ENCODE measurements at places on chromosomes 7 and 10.

DNA sequence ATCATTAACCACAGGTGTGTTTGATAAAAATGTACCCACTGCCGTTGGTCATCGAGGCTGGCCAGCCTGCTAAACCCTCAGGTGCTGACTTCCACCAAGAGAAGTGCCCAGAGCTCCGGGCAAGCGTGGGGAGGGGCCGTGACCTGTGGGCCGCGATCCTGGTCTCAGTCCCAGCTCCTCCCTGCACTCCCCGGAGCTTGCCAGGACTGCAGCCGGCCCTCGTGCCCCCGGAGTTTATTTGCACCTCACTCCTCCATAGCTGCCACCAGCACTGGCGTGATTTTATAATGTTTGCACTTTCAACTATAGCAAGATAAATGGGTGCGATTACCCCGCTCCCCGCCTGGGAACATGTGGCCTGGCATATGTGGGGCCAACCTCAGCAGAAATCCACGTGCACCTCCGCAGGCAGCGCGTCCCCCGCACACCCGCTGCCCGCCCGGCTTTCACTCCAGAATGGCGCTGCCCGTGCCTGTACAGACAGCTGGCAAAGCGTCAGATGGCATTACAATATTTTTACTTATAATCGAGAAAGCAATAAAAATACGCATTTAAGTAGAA lies 30.8 kb downstream of the UNCX start:
- no peak for DNase-seq

DNA sequence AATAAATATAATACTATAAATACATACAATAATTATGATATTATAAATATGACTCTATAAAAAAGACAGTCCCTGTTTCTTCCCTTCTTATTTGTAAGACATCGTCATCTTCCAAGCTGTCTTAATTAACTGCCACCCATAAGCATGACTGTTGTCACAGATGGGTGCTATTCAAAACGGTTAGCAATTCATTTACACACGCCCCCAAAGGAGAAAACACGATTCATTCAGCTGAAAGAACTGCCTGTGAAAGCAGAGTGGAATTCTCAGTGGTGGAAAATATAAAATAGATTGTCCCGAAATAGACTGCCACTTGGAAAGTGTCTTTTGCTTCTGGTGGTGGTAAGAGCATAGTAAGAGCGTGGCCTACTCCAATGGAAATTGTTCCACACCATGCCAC lies 48.9 kb upstream of the ELMO1 start:
- no peak for DNase-seq

GRCh38 chr7:77944183-77945182 lies 145.9 kb downstream of the PHTF2 start:
- no peak for DNase-seq

GRCh38 chr7:42227021-42227420 lies 10.0 kb downstream of the GLI3 start:
- no peak for DNase-seq

DNA sequence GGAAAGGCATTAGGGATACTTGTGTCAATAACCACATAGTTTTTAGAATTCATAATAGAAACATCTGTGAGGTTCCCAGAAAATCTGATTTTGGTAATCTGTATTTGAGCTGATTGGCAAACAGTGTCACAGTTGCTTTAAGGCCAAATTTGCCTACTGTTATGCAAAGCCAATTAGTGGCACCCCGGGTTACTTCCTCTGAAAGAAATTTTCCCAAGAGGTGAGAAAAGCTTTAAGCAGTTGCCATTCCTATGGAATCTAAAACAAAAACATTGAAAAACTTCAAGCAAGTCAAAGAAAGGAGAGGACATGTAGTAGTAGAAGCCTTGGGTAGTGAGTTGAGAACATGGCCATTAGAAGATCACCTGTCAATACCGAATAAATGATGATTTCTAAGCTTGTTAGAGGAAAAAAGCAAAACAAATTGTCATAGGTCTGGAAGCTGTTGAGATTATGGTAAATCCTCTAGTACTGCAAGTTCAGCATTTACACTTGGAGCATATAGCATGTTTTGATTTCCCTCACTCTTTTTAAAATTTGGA lies 176.8 kb downstream of the TWIST1 start:
- DNase-seq, result no peak

- DNase-seq, result no peak
Observed at GRCh38 chr10:95333997-95334804, 43.4 kb upstream of the PDLIM1 start.

DNA sequence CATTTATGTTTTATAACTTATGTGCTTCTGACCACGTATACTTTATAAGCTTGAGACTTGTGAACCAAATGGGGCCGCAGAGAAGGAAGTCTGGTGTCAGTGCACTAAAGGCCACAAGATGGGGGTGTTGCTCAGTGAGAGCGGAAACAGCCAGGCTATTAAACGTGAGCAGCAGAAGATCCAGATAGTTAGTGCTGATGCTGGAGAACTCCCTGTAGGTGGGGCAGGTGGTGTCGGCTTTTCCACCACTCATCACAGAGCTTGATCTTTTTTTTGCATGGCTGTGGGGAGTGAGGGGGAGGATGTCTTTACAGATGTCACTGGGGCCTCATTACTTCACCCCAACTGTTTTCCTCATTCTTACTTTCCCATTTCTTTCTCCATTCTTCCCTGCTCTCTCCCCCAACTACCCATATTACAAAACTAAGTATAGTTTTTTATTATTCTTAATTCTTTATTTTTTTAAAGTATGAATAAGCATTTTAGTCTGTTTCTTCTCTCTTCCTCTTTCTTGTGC lies 34.7 kb downstream of the ACADSB start:
- peak; percentile 29 for DNase-seq

DNA sequence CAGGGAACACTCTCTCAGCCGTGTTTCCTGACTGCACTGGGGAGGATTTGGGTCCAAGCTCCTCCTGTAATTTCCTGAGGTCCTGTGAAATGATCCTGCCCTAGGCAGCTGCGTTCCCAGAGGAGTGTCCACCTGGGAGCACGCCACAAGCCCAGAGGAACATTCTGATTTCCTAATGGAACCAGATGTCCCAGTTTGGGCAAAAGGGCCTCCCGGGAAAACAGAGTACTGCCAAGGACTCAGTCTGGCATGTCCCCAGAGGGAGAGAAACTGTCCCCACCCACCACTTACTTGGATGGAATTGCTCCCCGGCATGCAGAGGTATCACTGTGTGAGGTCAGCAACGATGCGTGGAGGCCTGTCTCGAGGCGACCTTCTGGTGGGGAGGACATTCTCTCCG lies 34.5 kb downstream of the ASB13 start:
- no peak for DNase-seq

GRCh38 chr7:18198868-18199267 lies 171.2 kb upstream of the PRPS1L1 start:
- no peak for DNase-seq

DNA sequence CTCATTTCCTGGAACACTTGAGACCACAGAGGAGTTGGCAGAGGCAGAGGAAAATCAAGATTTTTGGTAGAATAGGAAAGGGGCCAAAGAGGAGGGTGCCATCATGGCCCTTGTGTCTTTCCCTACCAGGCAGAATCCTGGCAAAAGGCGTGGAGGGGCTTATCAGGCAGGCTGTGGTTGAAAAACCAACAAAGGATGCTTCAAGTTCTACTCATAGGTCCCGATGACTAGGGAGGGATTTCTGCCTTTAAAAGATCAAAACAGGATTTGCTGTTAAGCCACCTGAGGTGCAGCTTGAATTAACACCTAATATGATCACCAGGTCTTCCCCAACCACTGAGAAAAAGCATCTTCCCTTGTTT lies 45.7 kb downstream of the BPGM start:
- DNase-seq, result no peak

- DNase-seq, result no peak
Observed at GRCh38 chr7:17022920-17023319, 141.1 kb upstream of the AGR3 start.

- no peak for DNase-seq
Observed at GRCh38 chr7:152462995-152463708, 27.3 kb upstream of the KMT2C start.

GRCh38 chr10:12592967-12593366 lies 243.6 kb downstream of the CAMK1D start:
- no peak for DNase-seq

GRCh38 chr10:124026589-124026939 lies 66.8 kb downstream of the CHST15 start:
- no peak for DNase-seq

DNA sequence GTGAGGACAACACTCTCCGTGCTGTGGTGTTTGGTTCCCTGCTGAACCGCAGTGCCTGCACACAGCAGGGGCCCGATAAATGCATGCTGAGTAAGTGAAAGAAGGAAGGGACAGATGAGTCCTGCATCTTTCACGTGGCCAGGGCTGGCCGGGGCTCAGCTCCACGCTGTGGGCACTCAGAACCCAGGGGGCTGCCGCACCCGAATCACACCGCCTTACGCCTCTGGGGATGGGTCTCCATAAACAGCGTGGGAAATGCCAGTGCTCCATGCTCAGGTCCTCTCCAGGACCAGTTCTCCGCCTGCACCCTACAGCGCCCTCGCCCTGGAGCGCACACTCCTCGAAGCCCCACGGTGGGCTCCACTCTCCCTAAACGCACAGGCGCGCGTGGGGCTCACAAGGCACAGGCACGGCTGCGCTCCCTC lies 38.1 kb downstream of the RASGEF1A start:
- peak; percentile 49 for DNase-seq

DNA sequence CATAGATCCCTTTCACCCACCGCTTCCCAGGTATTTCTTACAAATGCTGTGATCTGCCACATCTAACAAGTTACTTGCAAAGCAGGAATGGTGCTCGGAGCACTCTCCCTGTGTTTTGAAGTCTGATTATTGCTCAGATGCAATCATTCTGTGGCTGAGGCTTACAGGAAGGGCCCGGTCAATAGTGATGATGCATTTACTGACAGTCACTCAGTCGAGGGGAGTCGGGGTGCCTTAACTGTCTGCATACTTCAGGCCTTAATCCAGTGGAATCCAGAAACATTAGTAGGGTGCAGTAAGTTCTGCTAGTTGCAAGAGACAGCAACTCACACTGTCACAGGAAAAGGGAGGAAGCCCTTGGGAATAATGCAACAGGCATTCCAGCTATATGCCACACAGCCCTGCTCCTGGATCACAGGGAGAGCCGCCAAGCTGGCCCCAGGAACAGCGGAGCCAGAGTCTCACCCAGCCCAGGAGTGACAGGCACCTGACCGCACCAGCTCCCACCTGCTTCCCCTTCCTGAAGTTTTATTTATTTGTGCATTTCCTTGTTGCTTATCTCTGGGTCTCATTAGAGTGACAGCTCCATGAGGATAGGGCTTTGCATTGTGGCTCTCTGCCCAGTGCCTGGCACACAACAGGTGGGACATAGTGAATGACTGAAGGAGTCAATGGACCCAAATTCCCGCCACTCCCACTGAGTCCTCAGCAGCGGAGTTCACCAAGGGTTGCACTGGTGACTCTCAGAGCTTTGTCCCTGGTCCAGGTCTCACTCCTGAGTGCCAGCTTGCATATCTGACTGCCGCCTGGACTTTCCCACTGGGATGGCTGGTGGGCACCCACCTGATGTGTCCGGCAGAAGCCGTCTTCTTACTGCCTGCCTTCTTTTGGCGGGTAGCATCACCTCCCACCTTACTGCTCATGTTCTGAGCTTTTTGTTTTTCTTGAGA lies 212.5 kb upstream of the SH2B2 start:
- no peak for DNase-seq

DNA sequence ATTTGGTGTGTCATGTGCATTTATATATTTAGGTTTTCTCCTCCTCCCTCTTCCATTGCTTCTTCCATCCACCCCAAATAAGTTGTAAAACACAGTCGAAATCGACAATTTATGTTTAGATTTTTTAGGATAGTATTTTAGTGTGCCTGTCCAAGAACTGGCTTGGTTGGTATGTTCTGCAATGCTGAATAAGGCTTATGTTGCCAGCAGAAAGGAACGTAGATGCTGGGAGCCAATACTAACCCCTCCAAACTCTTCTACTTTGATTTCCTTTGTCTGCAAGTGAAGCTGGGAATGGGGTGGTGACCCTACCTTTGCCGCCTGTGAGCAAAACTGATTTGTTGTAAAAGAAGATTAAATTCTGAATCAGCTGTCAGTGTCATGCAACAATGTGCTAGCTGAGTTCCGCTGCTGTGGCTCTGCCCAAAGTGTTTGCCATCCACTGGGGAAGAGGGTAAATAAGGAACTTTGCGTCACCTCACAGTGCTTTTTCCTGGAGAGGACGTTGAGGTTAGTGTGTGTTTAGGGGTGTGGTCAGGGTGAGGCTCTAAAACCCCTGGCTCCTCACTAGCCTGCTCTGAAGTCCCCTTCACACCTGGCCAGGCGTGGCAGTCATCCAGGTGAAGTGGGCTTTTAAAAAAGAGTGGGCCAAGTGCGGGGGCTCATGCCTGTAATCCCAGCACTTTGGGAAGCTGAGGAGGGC lies 44.4 kb downstream of the TACC2 start:
- no peak for DNase-seq

GRCh38 chr7:135964274-135964673 lies 12.9 kb downstream of the MTPN start:
- no peak for DNase-seq

DNA sequence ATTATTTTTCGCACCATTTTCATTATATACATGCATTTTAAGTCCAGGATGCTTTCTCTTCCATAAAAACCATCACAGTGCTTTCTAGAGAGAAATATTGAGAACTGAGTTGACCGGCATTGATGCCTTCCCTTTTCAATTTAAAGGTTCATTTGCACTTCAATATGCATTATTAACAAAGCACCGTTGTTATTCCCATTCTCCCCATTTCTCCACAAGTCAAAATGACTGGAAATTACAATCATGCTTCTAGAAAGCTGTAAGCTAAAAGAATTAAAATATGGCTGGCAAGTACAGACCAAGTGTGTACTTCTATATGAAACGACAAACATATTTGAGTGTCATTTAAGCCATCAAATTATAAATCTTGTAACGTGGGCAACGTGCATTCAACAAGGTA lies 219.5 kb downstream of the FANK1 start:
- no peak for DNase-seq

DNA sequence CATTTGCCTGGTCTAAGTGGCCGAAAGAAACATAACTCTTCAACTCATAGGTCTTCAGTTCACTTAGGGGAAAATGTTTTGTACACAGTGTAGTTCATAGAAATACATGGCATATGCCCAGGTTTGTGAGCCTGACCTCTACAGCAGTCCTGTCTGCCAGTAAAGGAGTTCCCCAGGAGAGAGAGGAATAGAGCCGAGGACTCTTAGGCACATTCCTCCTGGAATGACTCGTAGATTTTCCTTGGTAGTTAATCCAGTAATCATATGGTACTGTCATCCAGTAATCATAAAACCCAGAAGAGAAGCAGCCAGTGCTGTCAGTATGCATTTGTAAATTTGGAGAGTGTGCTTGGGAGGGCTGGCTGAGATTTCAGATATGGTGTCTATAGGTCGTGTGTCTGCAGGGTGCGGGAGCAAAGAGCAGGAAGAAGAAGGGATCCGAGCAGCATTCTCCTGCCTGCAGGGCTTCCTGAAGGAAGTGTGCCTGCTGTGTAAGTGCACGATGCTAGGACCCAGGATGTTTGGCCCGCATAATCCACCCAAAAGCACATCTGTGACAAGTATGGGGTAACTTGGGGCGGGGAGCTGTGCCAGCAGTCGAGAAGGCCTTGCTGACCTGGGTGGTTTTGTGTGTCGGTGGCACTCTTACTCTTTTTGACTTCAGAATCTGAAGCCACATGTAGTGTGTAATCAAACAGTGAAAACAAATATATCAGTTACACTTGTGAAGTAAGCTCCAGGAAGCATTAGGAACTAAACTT lies 13.9 kb downstream of the EIF4H start:
- DNase-seq, result no peak

GRCh38 chr10:75724047-75724446 lies 292.6 kb downstream of the LRMDA start:
- no peak for DNase-seq

- DNase-seq, result no peak
Observed at GRCh38 chr10:15141136-15142054, 27.1 kb downstream of the NMT2 start.

All from naive thymus-derived CD8-positive, alpha-beta T cell (primary cell).